ENCODE measurements at places on chromosomes 1 and 21.

DNA sequence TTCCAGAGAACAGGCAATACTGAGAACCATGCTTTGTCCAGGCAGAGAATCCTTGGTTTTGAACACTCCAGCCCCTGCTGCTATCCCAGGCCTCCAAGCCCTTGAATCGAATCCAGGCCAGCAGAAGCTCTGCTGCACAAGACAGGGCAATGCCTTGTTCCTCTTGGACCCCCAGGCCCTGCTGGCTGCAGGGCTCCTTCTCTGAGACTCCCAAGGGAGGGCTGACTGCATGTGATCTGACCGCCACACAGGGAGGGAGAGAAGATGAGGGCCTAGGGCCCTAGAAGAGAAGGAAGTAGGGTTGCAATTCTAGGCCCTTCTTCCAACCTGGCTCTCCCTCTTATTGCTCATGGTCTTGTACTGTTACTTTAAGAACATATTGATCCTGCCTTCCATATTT, 160.6 kb upstream of the EDN2 start:
- no peak for DNase-seq

DNA sequence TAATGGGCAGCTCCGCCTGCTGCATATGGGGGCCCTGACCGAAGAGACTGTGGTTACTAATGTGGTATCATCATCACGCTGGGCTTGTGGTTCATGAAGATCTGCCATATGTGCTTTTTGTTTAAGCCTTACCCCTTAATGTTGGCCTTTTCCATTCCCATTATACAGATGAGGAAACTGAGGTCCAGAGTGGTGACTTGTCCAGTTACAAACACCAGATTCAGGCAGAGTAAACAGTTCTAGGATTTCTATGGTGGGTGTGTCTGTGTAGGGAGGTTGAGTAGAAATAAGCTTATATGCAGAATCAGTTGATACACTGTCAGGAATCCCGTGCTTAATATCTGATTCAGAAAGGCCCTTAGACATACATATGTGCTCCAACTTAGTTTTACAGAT, 691 bp downstream of the UTP11 start:
- DNase-seq: no peak

DNA sequence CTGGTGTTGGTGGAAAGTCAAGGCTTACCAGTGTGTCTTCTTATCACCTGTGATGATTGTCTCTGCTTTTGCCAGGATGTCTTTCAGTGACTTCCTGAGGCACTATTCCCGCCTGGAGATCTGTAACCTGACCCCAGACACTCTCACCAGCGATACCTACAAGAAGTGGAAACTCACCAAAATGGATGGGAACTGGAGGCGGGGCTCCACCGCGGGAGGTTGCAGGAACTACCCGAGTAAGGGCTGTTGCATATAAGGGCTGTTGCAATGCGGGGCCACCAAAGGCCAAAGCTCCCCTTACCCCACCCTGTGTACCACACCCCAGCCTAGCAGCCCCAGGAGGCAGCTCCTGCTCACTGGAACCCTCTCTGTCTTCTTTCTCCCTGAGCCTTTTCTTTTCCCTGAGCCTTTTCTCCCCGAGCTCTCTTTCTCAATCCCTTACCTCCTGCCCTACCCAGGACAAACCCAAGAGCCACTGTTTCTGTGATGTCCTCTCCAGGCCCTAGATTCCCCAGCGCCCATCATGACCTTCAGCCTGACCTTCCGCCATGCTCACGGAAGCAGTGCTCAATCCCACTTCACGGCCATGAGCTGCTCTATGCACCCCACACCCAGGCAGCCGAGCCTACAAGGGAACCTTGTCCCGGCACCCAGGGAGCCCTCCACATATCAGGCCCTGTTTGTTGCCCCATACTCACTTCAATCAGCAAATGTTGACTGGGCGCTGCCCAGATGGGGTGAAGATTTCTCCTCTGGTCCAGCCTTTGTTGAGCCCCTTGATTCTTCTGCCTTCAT, 40.6 kb downstream of the CAPN2 start:
- no peak for DNase-seq

DNA sequence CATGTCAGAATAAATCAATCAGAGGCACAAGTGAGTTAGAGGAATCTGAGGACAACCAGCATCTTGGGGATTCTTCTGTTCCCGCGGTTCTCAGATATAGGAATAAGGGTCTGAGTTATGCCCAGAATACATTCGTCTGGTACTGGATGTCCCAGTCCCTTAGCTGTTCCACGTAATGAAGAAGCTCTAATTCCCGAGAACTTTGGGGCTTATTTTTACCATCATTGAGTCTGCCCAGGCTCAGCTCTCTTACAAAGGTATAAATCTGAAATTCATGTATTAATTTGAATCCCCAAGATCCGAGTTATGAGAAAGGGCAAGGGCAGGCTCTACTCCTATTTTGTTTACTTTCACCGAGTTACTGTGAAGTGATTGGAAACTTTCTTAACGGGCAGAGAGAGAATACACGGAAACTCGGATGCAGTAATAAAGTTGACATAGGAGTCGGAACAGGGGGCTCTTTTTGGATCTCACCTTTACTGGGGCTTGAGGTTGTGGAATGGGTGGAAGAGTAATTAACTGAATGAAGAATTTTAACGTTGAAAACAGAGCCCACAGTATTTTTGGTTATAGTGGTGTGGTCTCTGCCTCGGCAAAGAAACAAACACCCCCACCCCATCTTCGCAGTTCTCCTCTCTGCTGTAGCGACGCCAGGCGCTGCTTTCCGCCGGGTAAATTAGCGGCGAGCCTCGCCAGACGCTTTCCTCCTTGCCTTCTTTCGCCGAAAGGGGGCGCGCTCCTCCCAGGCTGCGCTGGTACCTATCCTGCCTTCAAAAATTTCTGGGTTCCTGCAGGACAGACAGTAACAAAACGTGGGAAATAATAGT, 7.1 kb downstream of the PRRX1 start:
- no peak for DNase-seq

DNA sequence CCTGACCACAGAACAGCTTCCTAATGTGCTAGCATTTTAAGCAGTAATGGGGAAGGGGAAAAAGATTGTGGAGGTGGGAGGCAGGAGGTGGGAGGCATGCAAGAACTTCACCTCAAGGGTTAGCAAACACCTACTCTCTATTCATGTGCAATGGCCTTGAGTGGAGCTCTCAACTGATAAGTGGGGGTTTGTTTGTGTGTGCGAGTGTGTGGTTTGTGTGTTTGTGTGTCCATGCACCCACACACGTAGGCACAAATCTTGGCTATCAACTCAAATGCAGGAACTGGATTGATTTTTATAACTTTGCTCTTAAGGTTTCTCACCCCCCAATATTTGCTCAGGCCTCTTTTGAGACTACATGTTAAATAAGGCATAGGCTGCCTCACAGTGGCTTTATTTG, 78.6 kb downstream of the SYT6 start:
- DNase-seq: no peak

- DNase-seq: no peak
These were observed 45.2 kb downstream of the AJAP1 start for GRCh38 chr1:4699376-4700301.

GRCh38 chr21:45551783-45552695, 9.8 kb upstream of the SLC19A1 start:
- DNase-seq: no peak

- DNase-seq: peak; percentile 15
These were observed 873 bp upstream of the PI4KB start for GRCh38 chr1:151327903-151328674.

DNA sequence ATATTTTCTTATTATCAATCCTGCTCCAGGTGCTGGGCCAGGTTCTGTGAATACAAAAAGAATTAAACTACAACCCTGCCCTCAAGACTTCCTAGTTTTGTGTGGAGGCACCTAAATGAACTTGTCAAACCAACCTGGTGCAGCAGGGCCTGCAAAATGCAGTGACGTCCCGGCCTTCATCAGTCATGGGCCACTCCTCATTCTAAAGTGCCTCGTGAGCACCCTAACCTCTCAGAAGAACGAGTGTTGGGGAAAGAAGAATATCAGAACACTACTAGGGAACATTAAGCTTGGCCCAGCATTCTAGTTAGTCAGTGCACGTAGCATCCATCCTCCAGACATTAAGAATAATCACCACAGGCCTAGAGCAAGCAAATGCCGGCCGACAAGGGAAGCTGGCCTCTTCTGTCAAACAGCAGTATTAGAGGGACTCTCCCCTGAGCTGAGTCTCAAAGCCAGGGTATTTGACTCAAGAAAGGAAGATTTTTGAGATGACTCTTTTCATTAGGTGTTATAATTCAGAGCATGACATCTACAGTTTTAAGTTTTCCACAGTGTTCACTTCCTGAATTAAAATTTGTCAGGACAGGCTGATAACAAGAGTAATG, 137.9 kb downstream of the SLC45A1 start:
- no peak for DNase-seq

DNA sequence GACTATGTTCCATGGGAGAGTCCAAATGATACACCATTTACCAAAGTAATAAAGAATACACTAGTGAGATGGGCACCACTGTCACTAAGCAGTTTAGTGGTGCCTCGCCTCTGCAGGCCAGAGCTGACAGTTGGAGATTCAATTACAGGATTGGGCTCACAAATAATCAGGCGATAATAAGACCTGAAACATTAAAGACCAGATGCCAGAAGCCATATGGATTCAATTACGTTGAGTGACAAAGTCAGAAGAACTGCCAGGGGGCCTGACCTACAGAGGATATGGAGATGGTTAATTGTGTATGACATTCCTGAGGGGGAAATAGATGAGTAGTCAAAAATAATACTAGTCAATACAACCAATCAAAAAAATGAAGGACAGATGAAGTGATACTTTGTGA, 65.2 kb upstream of the ST6GALNAC5 start:
- DNase-seq: no peak

DNA sequence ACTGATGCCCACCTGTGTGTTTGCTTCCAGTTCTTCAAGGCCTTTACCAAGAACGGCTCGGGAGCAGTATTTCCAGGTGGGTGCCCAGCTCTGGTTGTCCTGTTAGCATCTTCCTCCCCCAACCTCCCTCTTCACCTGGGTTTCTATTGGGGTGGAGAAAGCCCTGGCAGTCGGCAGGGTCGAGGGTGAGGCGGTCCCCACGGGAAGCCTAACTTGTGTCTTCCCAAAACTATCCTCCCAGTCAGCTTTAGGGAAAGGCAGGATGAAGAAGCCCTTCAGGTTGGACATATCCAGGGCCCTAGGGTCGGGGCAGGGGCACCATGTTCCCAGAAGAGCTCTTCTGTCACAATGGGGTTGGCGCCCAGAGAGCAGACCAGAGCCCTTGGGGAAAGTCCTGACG, 20.6 kb downstream of the QSOX1 start:
- DNase-seq: no peak

- DNase-seq: no peak
These were observed 42.2 kb downstream of the KIF21B start for GRCh38 chr1:200981278-200981677.

- no peak for DNase-seq
These were observed 241.0 kb upstream of the SGIP1 start for GRCh38 chr1:66292944-66293343.

GRCh38 chr21:27831816-27832569, 865.1 kb upstream of the ADAMTS5 start:
- no peak for DNase-seq

DNA sequence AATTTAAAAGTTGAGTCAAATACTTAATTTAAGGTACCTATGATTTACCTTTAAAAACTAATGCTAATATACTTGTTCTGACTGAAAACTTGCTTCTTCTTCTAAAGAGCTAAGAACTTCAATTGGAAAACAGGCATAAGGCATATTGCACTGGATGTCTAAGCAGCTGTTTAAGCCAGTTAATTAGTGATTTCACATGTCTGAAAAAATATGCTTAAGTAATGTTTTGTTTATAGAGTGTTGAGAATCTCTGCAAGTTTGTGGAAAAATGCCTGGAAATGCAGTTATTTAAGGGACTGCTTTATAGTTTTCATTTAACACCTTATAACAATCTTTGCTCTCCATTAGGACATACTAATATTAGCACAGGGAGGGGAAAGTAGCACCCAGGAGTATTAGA, 28.2 kb downstream of the UBE2U start:
- no peak for DNase-seq

GRCh38 chr1:113136476-113136875, 63.5 kb downstream of the LRIG2 start:
- no peak for DNase-seq

- no peak for DNase-seq
These were observed 418.6 kb upstream of the PROX1 start for GRCh38 chr1:213568929-213569815.

DNA sequence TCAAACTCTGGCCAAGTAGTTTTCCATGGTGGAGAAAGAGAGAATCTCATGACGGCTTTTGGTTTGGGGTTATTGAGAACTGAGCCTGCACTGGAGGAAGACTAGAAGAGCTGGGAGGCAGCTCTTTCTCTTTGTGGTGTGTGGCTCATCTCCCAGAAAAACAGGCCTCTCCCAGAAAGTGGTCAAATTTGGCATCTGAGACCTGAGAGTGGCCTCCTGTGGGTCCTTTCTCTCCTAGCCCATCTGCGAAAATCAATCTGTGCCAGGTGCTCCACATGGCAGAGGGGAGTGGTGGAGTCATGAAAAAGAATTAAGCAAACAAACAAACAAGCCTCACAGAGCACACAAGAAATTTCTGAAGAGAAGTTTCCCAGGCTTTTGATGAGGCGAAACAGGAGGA, 305.0 kb downstream of the ST6GALNAC3 start:
- DNase-seq: no peak

DNA sequence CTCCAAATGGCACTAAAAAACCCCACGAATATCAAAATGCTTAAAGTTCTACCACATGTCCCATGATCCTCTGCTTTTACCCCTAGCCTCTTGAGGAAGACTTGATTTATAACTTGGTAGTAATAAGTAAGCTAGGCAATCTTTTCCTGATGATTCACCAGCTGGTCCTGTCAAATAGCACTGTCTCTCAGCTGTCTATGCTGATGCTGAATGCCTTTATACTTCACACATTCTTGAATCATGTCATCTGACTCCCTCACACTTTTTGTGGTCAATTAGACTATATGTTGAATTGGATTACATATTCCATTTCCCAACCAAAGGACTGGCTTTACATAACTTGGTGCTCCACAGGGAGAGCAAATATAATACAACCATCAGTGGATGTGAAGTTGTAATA, 16.6 kb downstream of the C21orf91 start:
- DNase-seq: no peak

GRCh38 chr1:61322008-61322744, 239.8 kb downstream of the NFIA start:
- DNase-seq: no peak

GRCh38 chr1:207962716-207963426, 51.9 kb upstream of the CD34 start:
- no peak for DNase-seq

DNA sequence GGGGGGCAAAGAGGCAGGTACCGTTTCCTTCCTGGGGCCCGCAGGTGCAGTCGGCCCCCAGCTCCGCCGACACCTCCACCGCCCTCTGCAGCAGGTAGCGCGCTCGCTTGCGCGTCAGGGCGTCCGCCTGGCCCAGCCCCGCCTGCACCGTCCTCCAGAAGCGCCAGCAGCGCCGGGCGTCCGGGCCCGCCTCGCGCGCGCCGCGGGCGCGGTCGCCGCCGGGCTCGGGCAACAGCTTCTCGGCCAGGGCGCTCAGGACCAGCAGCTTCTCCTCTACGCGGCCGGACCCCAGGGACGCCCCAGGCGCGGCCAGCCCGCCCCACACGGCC, 863 bp downstream of the TARBP1 start:
- DNase-seq: peak; percentile 64

- no peak for DNase-seq
These were observed 79.4 kb downstream of the ITPKB start for GRCh38 chr1:226659641-226660040.

All from effector memory CD8-positive, alpha-beta T cell (primary cell).